ENCODE measurements at places on chromosomes 1 and 21. TPM values are rescaled to one million over a fixed set of nuclear protein-coding genes. Genes with fewer than 3 reads are reported as not detected.
A peak's percentile ranks its signal among the peaks of the same experiment; 100 is the strongest.

The KRTAP21-1 gene
- not detected for total RNA-seq

- peak; percentile 97 for DNase-seq
Observed at GRCh38 chr1:151992303-151993083, 1.2 kb downstream of the S100A10 start.

DNA sequence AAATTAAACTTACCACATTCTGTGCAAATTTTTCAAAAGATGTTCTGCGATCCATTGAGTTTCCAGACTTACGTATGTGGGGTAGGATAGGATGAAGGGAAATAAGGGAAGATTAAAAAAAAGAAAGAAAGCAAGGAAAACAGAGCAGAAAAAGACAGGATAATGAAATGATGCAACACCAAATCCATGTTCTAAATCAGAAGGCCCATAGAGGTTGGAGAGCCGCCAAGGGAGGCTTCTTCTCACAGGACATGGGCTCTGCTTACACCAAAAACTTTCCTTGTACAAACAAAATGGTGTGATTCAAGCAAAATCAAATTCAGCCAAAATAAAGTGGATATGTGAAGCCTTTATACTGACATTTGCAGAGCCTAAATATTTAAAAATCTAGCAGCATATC, 189.5 kb upstream of the GREM2 start:
- no peak for DNase-seq

The RNU1-4 gene
- total RNA-seq, result 294 TPM

- DNase-seq, result no peak
Observed at GRCh38 chr1:95039360-95040031, 33.3 kb downstream of the ALG14 start.

- DNase-seq, result peak; percentile 59
Observed at GRCh38 chr1:156860113-156860627, 495 bp upstream of the NTRK1 start.

The TFAP2E gene
- total RNA-seq, result not detected

The FMOD gene
- 0.66 TPM for total RNA-seq
